Left ventricle myocardium superior (tissue), 1 donor: ENCODE measurements at places on chromosomes 6 and 20. TPM values are rescaled to one million over a fixed set of nuclear protein-coding genes. Genes with fewer than 3 reads are reported as not detected.

DNA sequence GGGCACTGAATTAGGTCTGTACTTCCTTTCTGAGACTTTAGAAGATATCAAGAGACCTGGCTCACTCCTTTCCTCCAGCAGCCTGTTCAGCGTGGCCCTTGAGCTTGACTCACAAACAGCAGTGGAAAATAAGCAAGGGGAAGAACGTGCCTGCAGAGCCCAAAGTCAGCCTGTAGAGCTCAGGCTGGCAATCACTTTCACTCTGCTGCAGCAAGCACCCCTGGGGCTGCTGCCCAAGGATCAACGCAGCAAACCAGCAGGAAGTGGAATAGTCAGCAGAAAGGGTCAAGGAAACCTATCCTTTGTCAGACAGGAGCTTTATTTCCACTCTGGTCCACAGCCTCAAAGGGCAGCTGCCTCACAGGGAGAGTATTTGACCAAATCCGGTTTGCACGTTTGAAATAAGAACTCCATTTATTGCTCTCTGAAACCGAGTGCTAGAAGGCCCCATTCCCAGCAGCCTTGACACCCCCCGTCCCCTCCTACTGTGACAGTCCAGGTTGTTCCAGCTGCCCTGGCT is 77.4 kb downstream of the PRDM1 start:
- DNase-seq: peak; percentile 34

GRCh38 chr6:49978332-49979226 is 9.2 kb upstream of the DEFB113 start:
- DNase-seq: no peak

DNA sequence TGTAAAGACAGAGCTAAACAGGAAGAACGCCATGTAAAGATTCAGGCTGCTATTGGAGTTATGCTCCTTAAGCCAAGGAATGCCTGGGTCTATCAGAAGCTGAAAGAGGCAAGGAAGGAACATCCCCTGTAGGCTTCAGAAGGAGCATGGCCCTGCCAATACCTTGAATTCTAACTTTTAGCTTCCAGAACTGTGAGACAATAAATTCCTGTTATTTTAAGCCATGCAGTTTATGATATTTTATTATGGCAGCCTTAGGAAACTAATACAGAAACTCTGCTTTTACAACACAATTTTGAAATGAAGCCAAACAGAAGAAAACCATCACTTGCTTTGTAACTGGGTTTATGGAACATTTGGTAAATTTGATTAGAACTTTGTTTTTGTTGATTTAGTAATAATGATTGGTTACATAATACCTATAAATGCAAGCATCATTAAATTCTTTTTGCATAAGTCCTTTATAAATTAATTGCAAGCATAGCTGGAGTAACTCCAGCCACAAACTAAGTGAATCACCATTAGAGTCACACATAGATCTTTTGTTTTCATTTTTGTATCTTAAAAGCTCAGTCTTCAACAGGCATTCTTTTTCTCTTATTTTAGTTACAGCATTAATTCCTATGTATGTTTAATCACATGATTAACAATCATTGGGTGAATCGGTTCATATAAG is 33.5 kb upstream of the TSPYL1 start:
- DNase-seq: no peak

GRCh38 chr20:49620364-49621240 is 52.7 kb upstream of the PTGIS start:
- DNase-seq: no peak

- no peak for DNase-seq
Measured at GRCh38 chr6:89398762-89399525, 13.1 kb downstream of the RRAGD start.

GRCh38 chr6:135114355-135115145 is 59.9 kb upstream of the HBS1L start:
- no peak for DNase-seq

- no peak for DNase-seq
Measured at GRCh38 chr20:19867074-19867473, 109.0 kb downstream of the RIN2 start.

DNA sequence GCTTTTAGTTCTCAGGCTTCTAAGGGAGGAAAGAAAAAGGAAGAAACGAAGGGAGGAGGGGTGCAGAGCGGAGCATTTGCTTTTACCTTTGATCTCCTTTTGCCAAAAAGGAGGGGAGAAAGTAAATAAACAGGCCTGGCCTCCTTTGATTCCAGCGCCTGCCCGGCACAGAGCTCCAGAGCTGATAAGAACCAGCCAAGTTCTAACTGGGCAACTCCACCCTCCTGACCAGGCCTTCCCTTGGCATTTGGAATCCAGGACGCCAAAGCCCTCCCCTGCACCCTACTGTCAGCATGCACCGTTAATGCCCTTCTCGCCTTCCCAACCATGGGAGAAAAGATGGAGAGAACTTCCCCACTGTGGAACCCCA is 120.8 kb upstream of the PTPN1 start:
- DNase-seq: peak; percentile 69

DNA sequence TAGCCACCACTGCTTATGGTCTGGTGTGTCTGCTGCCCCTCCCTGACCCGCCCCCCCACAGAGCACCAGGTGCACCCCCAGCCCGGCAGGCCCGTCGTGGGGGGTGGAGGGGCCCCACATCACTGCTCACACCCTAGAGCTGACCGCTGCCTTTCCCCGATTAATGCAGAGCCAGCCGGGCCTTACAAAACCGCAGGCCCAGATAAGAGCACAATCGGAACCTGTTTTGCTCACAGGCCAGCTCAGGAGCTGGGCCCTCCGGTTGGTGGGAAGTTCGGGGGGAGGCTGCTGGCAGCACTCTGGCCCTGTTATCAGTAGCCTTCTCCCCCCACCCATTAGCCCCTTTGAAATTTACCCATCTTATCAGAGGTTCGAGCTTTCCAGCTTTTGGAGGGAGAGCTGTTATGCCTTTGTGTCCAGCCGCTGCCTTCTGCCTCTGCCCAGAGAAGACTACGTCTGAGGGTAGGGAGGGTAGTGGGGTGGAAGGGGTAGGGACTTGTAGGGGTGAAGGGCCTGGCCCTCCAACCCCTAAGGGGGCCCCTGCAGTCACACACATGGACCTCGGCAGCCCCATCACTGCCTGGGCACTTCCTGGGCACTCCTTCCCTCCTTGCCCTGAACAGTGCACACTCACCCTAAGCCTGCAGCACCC is 6.9 kb upstream of the SPDEF start:
- DNase-seq: no peak

GRCh38 chr20:61435184-61435822 is 183.2 kb downstream of the CDH4 start:
- no peak for DNase-seq

DNA sequence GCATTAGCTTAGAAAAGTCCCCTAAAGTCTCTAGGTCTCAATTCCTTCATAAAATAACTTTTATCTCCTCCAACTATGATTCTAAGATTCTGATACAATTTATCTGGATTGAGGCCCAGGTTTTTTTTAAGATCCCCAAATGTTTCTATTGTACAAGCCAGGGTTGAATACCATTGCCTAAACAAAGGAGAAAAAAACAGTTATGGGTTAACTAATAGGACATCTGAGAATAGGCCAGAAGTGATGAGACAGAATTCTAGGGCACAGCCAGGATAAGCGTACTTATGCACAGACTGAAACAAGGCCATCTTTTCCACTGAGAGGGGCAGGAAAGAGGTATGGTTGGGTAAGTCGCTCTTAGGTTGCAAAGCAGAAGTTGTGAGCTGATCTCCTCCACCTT is 26.4 kb downstream of the EPB41L2 start:
- no peak for DNase-seq

DNA sequence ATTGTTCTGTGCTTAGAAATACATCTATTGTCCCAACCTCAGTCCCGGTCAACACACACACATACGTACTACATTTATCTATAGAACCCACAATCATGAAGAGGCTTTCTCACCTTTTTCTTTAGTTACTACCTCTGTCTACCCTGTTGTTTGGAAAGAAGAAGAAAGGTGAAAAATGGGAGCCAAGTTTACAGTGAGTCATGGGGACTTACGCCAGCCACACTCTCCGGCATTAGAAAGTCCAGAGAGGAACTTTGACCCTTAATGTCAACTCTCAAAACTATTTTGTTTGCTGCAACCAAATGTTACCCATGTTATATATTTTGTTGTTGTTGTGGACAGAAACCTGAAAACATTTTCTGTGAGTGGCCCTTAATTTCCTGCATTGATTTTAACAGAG is 259.1 kb downstream of the ZFAND3 start:
- no peak for DNase-seq

GRCh38 chr6:96575359-96575758 is 12.4 kb downstream of the FHL5 start:
- DNase-seq: no peak

DNA sequence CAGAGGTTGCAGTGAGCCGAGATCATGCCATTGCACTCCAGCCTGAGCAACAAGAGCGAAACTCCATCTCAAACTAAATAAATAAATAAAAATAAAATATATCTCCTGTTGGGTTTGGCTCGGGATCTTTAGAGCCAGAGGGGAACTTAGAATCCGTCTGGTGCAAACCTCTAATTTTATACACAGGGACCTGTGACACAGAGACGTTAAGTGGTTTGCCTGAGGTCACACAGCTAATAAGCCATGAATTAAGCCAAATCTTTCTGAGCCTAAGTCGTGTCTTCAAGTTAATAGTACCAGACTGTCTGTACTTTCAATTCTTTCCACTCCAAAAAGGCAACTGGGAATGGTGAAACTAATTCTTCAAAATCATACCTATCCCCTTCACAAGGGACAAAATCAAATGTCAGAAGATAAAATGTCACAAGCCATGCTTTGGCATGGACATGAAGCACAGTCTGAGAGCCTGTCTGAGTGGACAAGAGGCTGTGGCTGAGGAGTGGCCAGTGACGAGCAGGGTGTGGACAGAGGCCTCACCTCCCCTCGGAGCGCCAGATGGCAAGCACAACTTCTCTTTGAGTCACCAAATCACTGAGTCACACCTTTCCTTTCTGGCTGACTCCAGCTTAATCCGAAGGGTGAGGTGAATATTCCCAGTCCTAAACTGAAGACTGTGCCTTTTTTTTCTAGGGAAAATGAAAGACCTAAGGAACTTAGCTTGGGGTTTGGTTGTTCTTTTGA is 177.4 kb downstream of the TFAP2A start:
- DNase-seq: no peak

DNA sequence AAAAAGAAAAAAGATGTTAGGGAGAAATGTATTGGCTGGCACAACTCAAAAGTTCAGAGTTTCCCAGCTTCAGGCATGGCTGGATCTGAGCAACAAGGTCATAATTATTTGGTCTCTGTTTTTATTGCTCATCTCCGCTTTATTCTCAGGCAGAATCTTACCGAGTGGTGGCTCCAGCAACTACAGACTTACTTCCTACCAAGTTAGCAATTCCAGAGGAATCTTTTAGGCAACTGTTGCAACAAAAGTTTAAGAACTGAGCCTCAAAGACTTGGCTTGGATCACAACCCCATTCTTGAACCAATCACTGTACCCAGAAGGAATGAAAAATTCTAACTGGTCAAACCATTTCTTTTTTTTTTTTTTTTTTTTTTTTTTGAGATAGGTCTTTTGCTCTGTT is 35.5 kb upstream of the NCOA3 start:
- no peak for DNase-seq

- no peak for DNase-seq
Measured at GRCh38 chr20:1835186-1836035, 59.8 kb upstream of the SIRPA start.

GRCh38 chr6:6176586-6177228 is 143.8 kb downstream of the F13A1 start:
- DNase-seq: no peak

DNA sequence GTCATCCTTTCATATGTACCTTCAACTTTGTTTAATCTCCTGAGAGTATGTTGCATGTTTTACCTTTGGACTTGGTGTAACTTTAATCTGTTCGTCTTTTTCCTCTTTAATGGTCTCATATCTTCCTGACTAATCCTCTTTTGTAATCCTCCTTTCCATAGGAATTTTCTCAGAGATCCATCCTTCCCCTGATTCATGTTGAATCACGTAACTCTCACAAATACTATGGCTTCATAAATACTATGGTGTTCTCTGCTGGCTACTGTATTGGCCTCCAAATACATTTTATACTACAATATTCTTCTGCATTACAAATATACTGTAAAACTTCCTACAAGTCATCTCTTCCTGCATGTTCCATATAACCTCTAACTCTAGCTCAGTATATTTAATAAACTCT is 317.7 kb upstream of the ADGRB3 start:
- no peak for DNase-seq

DNA sequence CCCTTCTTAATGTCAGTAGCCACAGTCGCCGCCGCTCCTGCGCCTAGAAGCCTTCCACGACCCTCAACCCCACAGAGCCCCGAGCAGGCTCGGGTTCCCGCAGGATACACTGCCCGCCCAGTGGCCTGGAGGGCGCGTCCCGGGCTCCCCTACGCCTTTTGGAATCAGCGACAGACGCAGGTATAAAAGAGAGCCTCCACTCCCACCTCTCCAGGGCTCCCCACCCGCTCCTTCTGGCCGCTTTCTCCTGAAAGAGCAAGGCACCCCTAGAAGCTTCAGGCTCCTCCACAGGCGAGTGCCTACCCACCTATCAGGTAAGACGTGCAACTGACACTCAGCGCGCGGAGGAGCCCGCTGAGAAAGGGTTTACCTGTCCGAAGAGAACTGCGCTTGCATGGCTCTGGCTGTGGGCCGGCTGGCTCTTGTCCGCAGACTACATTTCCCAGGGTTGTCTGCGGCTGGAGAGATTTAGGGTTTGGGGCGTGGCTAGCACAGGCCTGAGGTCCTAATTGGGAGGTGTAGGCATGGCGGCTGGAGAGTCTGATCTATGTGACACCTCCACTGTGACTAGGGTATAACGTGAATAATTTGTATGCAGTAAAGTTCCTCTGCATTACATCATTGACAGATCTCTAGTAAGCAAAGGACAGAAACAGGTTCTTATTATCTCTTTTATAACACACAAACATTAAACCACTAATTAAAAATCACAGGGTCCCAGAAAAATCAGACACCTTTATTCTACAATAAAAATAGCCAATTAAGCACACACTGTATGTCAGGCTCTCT is 13.5 kb upstream of the ZNF391 start:
- DNase-seq: peak; percentile 84

DNA sequence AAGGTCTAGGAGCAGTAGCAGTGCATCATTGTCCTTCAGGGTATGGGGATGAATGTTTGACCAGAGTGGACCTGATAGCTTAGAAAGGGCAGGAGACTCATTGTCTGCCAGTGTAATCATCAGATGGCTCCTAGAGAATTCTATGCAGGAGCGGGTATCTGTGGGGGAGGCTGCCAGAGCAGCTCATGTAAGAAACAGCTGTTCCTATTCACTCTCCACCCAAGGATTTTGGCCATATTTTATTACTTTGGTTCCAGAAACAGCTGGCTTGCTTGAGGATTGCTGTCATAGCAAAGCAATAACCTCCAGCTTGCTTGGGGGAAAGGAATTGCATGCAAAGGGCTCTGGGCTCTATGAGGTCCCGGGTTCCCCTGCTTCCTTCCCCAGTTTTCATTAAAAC is 44.1 kb downstream of the RALY start:
- DNase-seq: peak; percentile 50

- DNase-seq: no peak
Measured at GRCh38 chr6:47126647-47127391, 84.7 kb upstream of the ADGRF1 start.

GRCh38 chr6:109083657-109084056 is 11.0 kb downstream of the SESN1 start:
- no peak for DNase-seq

GRCh38 chr6:122751326-122751725 is 28.2 kb upstream of the FABP7 start:
- no peak for DNase-seq

HMGN3 gene
- 166 TPM for total RNA-seq

RWDD2A gene
- 2.8 TPM for total RNA-seq

NAPB gene
- total RNA-seq: 6.0 TPM

SNAP25 gene
- 0.67 TPM for total RNA-seq

HLA-C gene
- total RNA-seq: 167 TPM

GHRH gene
- total RNA-seq: not detected

EFCAB8 gene
- not detected for total RNA-seq

NINL gene
- total RNA-seq: 7.6 TPM
